ENCODE measurements at places on chromosomes 3 and 15.

DNA sequence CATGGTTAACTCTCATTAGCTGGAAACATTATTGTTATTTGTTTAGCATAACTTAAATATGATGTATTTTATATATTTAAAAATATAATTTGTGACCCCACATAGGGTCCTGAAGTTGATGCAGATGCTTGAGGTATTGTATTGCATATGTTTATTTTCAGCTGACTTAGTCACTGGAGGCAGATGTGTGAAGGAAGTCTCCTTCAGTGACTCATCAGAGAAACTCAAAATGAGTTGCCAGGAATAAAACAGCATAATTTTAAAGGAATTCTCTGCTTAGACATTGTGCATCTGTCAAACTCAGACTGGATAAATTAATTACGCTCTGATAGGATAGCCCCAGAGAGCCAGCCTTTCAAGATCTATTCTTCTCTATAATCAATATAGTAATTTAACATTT is 7.9 kb upstream of the OR4F6 start:
- DNase-seq: no peak

- DNase-seq: no peak
Observed at GRCh38 chr3:104044002-104044401, 1322.7 kb upstream of the ALCAM start.

GRCh38 chr3:146177519-146177918 is 16.5 kb upstream of the PLOD2 start:
- DNase-seq: no peak

DNA sequence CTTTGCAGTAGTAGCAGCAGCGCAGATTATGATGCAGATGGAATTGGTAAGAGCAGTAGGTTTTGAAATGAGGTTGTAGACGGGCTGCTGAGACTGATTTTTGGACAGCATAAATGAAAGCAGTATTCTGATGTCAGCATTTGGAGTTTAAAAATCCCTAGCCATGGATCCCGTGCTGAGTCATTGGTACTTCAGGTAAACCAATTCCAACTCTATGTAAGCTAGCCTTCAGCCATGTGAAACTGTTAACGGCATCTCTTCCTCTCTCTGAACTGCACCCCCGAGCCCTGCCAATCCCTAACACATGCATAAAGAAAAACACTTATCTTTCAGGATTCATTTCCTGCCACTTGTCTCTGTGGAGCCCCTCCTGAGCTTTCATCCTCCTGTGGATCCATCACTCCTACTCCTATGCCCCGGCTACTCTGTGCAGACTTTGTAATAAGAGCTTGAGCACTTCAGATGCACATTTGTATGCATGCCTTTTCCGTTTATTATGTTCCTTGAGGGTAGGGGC is 119.0 kb downstream of the AKAP13 start:
- DNase-seq: peak; percentile 57

- no peak for DNase-seq
Observed at GRCh38 chr3:186187401-186188275, 78.7 kb upstream of the ETV5 start.

GRCh38 chr15:39786447-39787056 is 3.9 kb upstream of the FSIP1 start:
- no peak for DNase-seq

DNA sequence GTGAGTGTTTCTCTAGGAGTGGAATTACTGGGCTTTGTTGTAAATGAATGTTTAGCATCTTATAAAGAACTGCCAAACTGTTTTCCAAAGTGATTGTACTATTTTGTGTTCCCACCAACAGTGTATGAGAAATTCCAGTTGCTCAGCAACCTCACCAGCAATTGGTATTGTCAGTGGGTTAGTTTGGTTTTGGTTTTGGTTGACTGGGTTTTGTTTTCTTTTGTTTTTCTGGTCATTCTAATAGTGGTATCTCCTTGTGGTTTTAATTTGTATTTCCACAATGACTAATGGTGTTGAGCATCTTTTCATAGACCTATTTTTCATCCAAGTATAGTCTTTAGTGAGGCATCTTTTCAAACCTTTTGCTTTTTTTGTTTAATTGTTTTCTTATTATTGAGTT is 27.1 kb downstream of the FILIP1L start:
- no peak for DNase-seq

GRCh38 chr3:153657046-153657445 is 464.1 kb upstream of the ARHGEF26 start:
- no peak for DNase-seq

- DNase-seq: no peak
Observed at GRCh38 chr15:68235022-68235421, 5.5 kb upstream of the CLN6 start.

DNA sequence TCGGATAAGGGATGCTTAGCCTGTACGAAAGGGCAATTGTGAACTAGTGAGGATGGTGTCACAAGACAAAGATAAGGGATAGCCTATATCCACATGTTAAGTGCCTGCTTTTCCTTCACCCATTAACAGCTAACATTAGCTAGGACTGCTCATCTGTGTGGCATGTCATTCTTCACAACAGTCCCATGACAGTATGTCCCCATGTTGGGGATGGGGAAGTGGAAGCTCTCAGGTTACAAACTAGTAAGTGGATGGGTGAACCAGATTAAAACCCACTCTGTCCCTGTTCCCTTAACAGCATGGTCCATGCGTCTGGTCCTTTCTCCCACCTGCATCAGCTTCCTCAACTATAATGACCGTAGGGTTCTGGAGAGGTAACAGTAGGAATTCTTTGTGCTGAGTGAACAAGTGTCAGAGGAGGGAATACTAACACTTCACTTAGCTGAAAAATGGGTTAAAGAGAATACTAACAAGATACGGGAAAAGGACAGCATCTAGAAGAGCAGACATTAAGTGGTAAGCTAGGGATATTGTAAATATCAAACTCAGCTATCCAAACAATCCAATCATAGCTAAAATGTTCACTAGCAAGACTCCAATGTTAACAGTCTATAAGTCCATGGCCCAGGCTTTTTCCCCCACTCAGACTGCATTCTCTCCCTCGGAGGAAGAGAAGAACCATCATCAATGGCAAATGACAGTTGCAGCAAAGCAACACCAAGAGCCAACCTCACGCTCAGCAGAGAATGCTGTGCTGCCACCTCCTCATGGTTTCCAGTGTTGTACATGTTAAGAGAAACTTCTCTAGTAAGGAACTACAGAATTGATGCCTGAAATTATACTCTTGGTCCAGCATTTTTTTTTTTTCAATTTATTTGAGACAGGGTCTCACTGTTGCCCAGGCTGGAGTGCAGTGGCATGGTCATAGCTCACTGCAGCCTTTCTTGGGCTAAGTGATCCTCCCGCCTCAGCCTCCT is 5.0 kb downstream of the RPLP1 start:
- DNase-seq: no peak

DNA sequence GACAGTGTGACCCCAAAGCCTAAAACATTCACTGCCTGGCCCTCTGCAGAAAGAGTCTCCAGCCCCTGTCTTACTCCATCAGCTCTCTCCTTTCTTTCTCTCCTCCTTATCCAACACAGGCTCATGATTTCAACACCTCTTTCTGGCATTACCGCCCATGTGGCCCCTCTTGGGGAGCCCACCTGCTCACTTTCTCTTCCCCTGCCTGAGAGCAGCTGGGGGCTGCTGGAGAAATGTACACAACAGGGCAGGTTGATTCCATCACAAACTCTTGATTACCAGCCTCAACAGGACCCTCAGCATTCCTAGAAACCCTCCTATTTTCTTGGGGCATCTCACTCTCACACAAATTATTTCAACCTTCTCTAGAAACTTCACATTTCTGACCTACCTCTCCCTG is 98.3 kb downstream of the ABHD5 start:
- DNase-seq: no peak

- DNase-seq: no peak
Observed at GRCh38 chr15:65595960-65596359, 15.0 kb downstream of the INTS14 start.

DNA sequence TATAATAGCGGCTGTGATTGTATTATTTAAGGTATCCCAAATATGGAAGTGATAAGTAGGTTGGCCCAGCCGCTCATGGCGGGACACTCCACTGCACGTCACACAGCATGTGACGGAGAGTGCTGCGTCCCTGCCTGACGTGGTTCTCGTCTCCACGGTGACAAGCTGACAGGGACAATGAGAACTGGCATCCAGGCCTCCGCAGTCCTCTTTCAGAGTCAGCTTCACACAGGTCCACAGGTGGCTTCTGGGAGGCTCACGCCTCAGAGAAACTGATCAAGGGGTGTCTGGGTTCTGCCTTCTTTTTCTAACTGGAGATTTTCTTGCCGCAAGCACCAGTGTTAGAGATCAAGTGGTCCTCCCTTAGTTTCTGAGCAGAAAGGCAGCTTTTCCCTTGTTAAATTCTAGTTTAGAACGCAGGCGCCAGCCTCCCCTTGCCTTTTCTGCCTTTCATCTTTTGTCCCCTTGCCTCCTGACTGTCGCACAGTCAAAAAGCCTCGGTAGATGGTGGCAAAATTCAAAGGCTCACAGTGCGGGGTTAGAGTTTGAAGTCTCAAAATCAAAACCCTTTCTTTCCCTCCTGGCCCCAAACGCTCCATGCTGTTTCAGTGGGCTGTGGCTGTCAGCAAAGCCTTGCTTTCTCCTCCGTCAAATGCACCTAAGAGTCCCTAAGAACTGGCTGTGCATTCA is 120.9 kb downstream of the ATP10A start:
- no peak for DNase-seq

All from NCI-H510A (cell line).